GM06990 (cell line): ENCODE measurements at places on chromosomes 1 and 21.
A peak's percentile ranks its signal among the peaks of the same experiment; 100 is the strongest.

GRCh38 chr1:234720709-234721441, 110.9 kb upstream of the IRF2BP2 start:
- DNase-seq: no peak

DNA sequence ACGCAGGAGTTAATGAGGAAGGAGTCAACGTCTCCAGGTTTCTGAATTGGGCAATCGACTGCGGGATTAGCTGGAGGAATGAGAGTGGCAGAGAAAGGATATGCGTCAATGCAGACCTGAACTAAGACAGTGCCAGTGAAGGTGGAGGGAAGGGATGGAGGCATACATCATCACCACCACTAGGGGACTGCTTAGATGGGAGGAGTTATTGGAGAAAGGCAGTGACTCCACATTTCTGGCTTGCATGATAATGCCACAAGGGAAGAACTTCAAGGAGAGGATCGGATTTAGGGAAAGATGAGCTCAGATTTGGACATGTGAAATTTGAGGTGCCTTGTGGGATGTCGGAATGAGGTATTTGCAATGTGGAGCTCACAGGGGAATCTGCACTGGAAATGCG, 17.5 kb downstream of the VASH2 start:
- no peak for DNase-seq

DNA sequence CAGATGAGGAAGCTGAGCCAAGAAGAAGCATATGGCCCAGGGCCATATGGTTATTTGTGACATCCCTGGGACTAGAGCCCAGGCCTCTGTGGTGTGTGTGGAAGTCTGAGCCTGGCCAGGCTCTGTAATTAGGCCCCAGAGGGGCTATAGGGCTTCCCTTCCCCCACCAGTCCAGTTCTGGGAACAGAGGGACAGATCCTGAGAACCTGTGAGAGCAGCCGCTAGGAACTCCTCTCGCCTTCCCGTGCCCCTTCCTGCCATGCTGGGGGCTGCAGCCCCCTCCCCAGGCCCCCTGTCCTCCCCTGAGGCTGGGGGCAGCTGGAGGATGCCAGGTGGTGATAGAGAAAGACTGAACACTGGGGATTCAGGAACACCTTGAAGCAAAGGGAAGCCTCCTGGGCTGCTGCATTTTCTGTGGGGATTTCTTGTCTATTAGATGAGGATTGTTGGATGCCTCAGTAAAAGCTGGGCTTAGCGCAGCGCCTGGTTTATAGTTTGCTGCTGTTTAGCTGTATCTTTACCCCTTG, 33.3 kb downstream of the COQ8A start:
- DNase-seq: no peak

DNA sequence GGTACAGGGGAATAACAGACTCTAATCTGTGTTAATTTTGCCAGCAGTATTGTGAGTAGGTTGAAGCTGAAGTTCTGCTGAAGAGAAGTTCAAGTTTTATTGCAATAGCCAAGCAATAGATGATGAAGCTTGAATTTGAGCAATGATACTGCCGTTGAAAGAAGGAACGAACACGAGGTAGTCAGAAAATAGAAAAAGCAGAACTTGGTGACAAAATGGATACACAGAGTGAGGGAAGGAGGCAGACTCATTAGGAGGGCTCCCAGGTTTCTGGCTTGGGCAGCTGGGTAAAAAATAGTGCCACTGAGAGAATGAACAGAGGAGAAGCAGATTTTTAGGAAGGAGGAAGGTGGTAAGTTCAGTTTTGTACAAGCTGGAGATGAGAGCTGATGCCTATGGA, 22.3 kb upstream of the AGO1 start:
- DNase-seq: no peak

DNA sequence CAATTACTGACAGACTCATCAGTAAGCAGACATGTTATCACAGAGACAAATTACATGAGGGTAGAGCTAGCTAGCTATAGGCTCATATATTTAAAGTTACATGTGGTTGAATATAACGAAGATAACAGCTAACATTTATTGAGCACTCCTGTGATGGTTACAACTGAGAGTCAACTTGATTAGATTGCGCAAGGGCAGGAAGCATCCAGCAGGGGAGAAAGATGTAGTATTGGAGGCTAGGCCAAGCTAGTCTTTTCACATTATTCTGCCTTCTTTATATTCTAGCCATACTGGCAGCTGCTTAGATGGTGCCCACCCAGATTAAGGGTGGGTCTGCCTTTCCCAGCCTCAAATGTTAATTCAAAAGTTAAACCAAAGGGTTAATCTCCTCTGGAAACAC, 37.1 kb downstream of the PIGK start:
- DNase-seq: no peak

DNA sequence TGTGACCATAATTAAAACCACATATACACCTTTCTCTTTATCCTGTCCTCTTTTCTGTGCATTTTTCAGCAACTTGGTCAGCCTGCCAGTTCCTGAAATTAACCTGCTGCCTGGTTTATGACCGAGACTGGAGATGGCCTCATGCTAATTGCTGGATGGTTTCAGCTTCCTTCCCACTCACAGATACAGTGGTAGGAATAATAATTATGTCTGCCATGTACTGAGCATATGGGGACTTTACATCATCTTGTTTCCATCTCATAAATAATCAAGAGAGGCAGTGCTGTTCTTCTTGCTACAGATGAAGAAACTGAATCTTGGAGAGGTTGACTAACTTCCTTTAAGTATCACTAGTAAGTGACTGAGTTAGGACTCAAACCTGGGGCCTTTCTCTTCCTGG, 148.2 kb downstream of the NOS1AP start:
- DNase-seq: no peak

DNA sequence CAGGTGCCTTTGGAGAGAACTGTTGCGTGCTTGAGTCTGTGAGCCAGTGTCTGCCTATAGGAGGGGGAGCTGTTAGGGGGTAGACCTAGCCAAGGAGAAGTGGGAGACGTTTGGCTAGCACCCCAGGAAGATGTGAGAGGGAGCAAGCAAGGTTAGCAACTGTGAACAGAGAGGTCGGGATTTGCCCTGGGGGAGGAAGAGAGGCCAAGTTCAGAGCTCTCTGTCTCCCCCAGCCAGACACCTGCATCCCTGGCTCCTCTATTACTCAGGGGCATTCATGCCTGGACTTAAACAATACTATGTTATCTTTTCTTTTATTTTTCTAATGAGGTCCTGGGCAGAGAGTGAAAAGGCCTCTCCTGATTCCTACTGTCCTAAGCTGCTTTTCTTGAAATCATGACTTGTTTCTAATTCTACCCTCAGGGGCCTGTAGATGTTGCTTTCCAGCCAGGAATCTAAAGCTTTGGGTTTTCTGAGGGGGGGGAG, 2.4 kb downstream of the BTG2 start:
- no peak for DNase-seq

DNA sequence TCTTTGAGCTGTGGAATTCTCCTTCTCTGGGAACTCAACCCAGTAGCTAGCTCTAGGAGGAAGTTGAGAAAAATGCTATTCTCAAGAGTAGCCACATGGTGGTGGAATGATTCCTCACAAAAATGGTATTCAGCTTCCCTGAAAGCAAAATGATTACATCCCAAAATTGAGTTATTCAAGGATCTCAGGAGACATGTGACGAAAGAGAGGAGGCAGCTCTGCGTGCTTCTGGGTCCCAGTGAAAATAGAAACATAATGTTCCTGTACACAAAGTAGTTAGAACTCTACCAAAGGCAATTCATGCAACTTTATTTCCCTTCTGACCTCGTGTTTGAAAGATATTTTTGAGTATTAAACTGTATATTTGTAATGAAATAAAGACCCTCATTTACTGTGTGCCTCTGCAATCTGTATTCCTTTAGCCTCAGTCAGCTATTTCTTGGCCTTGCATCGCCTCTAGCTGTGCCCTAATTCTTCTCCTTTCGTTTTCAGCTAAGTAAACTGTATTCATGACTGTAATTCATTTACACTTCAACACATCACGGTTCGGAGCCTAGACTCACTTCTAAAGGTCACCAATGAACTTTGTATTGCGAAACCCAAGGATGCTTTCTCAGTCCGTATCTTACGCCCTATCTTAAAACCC, 167.3 kb downstream of the FASLG start:
- no peak for DNase-seq

GRCh38 chr1:157113631-157114030, 14.0 kb upstream of the ETV3L start:
- no peak for DNase-seq

GRCh38 chr1:170806961-170807360, 128.4 kb upstream of the MROH9 start:
- DNase-seq: no peak

DNA sequence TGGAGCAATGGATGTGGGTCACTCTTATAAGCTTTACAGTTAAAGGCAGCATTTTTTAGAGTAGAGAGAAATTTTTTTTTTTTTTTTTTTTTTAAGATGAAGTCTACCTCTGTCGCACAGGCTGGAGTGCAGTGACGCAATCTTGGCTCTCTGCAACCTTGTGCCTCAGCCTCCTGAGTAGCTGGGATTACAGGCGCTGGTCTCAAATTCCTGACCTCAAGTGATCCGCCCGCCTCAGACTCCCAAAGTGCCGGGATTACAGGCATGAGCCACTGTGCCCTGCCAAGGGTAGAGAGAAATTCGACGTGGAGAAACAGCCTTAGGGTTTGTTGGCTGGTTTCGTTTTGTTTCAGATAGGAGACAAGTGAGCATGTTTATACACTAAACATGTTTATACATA, 594.2 kb upstream of the ADAMTS5 start:
- DNase-seq: no peak

GRCh38 chr1:99917214-99917613, 52.6 kb upstream of the SLC35A3 start:
- DNase-seq: no peak

GRCh38 chr21:25573409-25574206, 33.7 kb downstream of the MRPL39 start:
- no peak for DNase-seq

DNA sequence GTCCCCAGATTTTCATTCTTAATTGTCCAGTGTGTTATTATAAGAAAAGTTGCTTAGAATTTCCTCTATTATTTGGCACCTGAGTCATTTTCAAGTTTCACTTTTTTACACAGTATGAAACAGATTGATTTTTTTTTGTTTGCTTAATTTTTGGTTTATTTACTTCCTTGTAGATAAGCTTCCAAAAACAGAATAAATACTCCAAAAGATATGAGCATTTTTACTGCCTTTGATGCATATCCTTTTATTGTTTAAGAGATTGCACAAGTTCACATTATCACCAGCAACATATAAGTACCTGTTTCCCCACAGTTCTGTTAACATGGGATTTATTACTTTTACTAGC, 36.3 kb upstream of the AHCYL1 start:
- no peak for DNase-seq

GRCh38 chr1:221880182-221880581, 138.3 kb upstream of the DUSP10 start:
- DNase-seq: no peak

- no peak for DNase-seq
Measured at GRCh38 chr1:17350083-17350482, 21.9 kb upstream of the PADI6 start.

DNA sequence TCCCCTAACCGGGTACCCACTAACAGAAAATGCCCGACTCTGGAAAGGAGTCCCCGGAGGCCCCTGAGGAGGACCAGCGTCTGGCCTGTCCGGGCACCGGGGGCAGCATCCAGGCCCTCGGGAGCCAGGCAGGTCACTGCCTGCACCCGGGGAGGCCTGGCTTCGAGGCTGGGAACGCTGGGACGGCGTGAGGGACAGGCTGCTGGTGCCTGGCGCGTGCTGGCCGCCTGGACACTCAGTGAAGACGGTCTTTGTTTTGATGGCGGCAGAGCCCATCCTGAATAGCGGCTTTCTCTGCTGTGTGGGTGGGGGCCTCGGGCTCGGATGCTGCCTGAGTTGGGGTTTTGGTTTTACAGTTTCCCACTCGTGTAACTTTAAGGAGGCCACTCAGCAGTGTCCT, 37.6 kb downstream of the PRKCZ start:
- no peak for DNase-seq

DNA sequence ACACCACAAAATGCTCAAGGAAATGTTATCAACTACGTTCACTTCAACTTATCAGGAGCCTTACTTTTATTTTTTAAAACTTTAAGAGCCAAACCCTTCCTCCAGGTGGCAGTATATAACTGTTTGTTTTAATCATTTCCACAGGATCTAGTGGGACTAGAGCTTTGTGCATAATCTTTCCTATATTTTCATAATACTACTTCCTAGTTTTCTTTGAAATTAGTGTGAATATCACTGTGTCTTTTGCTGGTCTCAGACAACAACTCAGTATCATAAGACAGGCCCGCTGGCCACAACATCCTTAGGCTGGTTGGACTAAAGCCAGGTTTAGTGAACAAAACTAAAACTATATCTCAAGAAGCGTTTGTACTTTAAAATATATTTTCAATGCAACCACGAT, 145.5 kb downstream of the TIAM1 start:
- no peak for DNase-seq

GRCh38 chr1:61836649-61837048, 94.4 kb downstream of the PATJ start:
- no peak for DNase-seq

DNA sequence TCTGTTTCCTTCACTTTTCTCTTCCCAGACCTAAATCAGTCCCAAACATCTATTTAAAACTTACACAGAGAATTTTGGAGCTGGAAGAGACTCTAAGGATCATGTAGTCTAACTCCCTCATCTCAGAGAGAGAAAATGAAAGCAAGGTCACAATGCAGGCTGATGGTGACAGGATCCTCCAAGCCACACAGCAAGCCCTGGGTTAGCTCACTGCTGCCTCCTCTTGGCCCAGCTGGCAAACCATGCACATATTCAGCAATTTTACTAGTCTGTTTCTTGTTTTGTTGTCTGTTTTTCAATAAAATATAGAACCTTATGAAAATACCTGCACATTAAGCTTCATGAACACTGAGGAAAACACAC, 27.7 kb upstream of the LY9 start:
- peak; percentile 51 for DNase-seq

DNA sequence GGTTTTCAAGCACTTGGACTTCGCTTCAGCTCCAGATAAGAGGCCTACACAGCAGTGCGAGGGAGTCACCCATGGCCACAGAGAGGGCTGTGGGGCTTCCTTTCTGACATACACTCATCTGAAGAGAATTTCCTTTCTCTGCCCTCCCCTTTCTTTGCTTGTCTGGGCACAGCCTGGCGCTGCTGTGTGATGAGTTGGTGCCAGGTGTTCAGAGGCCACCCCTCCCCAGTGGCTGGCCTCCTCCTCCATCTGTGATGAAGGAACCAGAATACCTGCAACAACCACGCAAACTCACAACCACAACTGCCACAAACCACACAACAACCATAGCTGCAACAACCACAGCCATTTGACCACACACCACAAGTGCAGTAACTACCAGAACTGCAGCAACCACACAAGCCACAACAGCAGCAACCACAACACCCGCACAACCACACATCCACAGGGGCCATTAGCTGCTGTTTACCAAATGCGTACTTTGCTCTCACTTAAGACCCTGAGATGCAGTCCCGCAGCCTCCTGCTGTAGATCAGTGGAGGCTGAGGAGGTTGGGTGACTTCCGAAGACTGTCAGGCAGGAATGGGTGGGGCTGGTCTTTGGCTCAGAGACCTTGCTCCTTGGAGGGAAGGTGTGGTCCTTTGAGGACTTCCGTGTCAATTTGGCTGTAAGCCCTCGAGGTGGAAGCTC, 71.1 kb downstream of the IER5 start:
- DNase-seq: no peak
